ENCODE measurements at places on chromosomes 3 and 15. TPM values are rescaled to one million over a fixed set of nuclear protein-coding genes. Genes with fewer than 3 reads are reported as not detected.

The KIF7 gene
- 8.2 TPM for total RNA-seq

DNA sequence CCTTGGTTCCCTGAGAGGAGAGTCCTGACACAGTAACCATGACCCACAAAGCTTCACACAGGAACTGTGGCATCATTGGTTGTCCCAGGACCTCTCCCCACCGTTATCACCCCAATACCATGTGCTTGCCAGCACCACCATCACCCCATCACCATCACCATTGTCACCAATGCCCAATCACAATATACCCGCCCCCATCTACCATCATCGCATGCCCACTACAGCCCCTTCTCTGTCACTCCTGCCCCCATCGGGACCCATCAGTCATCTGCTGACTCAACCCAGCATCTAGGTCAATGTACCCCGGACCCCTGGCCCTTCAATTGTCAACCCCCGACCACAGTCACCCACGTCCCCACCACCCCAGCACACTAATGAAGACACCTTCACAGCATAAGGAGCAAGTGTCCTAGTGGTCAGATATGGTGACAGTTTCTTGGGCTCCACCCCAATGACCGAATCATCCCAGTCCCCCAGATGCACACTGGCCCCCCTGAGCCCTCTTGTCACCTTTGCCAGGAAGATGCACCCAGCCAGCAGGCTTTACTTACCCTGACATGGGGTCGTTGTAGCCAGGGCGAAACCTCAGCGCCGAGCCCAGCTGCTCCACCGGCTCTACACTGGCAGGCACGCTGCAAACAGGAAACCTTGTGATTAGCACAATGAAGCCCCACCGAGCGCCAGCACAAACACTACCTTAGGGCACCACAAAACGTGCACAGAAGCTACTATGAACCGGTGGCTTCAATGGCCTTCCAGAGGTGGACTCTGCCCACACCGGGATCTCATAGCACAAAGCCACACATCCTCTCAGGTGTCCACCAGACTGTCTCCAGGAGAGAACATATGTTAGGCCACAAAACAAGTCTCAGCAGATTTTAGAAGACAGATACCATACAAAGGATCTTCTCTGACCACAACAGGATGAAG, 25.1 kb downstream of the SHISA5 start:
- DNase-seq: no peak

DNA sequence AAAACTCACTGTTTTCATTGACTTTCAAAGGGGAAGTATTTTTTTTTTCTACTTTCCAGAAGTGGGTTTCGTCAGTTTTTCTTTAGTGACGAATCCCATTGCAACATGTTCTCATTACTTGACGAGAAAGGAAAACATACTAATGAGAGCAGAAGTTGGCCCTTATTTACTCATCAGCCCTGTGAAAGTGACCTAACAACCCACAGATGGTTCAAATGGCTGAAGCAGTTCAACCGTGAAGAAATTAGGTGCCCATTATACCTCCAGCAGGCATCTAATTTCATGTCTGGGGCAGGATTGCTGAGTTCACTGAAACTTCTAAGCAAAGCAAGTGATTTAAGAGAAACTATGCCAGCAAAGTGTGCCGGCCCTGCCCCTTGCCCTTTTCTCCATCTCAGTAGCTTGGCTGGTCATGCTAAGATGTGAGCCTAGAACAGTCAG, 9.0 kb downstream of the AQP9 start:
- no peak for DNase-seq

DNA sequence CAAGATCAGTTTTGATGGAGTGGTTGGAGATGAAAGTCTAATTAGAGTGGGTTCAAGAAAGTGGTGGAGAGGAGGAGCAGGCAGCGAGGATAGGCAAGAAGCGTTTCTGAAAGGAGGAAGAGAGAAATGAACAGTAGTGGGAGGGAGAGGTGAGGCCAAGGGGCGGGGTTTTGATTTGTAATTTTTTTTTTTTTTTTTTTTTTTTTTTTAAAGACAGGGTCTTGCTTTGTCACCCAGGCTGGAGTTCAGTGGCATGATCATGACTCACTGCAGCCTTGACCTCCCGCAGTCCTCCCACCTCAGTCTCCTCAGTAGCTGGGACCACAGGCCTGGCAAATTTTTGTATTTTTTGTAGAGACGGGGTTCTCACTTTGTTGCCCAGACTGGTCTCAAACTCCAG, 36.6 kb downstream of the MRAS start:
- DNase-seq: no peak

- DNase-seq: no peak
Observed at GRCh38 chr3:156187146-156187769, 66.9 kb downstream of the KCNAB1 start.

Data from Caco-2 (cell line).